Epithelial cell of prostate (primary cell): ENCODE measurements at places on chromosomes 1 and 21.

GRCh38 chr21:34270411-34270810 is 93.4 kb upstream of the KCNE2 start:
- no peak for DNase-seq

- DNase-seq: no peak
Measured at GRCh38 chr1:43912607-43913006, 21.0 kb upstream of the ARTN start.

GRCh38 chr1:8408151-8408839 is 90.4 kb downstream of the SLC45A1 start:
- no peak for DNase-seq

GRCh38 chr1:13732971-13733667 is 33.1 kb downstream of the PRDM2 start:
- DNase-seq: no peak

- DNase-seq: no peak
Measured at GRCh38 chr1:230636575-230637148, 5.6 kb upstream of the COG2 start.

- no peak for DNase-seq
Measured at GRCh38 chr1:84899969-84900368, 7.0 kb upstream of the LPAR3 start.

GRCh38 chr21:16534408-16535101 is 804.8 kb downstream of the USP25 start:
- DNase-seq: no peak
